ENCODE measurements at places on chromosomes 4 and X. TPM values are rescaled to one million over a fixed set of nuclear protein-coding genes. Genes with fewer than 3 reads are reported as not detected.

The RIBC1 gene
- 0.88 TPM for total RNA-seq

The QRFPR gene
- total RNA-seq, result not detected

The RTL3 gene
- not detected for total RNA-seq

The NKX1-1 gene
- not detected for total RNA-seq

The MAGEA4 gene
- total RNA-seq, result not detected

The ASIC5 gene
- not detected for total RNA-seq

The FAM50A gene
- 69.0 TPM for total RNA-seq

The ARSJ gene
- total RNA-seq, result not detected

The RBM46 gene
- not detected for total RNA-seq

The SERPINA7 gene
- total RNA-seq, result not detected

The VGLL1 gene
- total RNA-seq, result not detected

The MAGEE2 gene
- total RNA-seq, result not detected
